ENCODE measurements at places on chromosomes 1 and 21.

GRCh38 chr1:85142753-85143152, 58.1 kb downstream of the SYDE2 start:
- no peak for DNase-seq

- DNase-seq = no peak
These were observed 24.4 kb downstream of the CD55 start for GRCh38 chr1:207345644-207346477.

- DNase-seq = no peak
These were observed 41.4 kb downstream of the HMGB4 start for GRCh38 chr1:33905241-33905640.

DNA sequence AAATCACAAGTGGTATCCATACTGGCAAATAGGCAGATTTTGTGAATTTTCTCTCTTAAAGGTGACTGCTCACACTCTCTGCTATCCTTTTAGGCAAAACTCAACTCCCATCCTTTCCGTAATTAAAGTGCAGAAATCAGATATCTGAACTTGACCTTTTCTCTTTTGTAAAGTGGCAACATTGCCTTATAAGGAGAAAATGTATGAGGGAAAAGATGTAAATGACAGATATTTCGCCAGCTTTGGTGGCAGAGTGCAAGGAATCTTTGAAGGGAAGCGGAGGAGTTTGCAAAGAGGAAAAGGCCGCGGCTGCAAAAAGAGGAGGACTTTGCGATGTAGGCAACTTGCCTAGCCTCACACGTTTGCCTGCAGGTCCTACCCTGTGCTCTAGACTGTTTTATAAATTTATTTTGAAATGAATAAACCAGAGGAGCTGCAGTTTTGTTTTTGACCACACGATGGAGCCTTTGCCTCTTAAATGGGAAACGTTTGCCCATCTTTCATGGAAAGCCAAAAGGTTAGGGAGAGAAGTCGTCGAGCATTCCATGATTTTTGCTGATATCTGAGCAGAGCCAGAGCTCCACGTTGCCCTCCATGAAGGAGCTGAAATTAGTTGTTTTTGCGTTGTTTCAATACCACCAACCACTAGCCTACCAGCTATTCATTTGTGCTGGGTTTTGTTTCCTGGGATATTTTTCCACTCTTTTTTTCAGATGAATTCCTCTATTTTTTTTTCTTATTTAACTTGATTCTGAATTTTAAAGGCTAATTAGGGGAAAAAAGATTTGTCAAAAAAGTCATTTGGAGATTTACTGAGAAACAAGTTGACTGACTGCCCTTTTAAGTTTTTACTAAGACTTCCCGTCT, 242.3 kb downstream of the LMX1A start:
- DNase-seq = peak; percentile 78

DNA sequence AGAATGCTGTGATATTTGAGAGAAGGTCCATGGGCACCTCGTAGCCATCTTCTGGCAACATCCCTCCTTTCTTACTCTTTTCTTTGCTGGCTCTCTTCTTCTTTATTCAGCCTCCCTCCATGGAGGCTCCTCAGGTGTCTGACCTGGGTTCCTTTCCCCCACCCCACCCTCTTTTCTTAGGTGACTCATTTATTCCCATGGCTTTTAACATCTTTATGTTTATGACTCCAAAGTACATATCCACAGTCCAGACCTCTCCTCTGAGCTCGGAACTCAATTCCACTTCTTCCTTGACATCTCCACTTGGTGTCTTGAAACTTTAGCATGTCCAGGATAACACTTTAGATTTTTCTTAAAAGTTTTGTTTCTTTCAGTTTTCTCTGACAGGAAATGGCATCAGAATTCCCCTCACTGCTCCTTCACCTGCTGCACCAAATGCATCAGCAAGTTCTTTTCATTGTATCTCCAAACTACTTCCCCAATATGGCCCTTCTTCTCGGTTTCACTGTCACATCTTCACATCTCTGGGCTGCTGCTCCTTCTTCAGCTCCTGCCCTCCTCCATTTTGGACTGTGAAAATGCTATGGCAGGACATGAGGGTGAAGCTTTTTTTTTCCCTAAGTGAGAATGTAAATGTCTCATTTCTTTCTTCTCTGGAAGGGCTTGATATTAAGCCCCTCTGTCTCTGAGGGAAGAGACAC, 95.9 kb downstream of the GIPC2 start:
- DNase-seq = no peak

DNA sequence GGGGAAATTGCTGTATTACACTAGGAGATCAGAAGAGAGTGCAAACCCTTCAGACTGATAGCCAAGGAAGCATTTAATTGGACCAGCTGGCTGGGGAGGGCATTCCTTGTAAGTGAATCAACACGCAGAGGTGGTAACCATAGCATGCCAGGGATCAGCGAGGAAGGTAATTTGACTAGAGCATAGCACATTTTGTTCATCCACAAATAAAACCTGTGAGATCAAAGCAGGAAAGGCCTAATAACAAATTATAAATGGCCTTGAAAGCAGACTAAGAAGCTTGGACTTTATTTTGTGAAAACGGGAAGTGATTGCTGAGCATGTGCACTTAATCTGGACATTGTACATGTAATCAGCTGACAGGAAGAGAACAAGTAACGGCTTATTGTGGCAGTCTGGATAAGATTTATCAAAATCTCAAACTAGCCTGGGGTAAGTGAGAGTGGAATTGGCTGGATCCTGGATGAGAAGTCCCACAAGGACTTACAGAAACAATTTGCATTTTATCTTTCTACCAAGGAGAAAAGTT, 11.7 kb upstream of the CD55 start:
- no peak for DNase-seq

DNA sequence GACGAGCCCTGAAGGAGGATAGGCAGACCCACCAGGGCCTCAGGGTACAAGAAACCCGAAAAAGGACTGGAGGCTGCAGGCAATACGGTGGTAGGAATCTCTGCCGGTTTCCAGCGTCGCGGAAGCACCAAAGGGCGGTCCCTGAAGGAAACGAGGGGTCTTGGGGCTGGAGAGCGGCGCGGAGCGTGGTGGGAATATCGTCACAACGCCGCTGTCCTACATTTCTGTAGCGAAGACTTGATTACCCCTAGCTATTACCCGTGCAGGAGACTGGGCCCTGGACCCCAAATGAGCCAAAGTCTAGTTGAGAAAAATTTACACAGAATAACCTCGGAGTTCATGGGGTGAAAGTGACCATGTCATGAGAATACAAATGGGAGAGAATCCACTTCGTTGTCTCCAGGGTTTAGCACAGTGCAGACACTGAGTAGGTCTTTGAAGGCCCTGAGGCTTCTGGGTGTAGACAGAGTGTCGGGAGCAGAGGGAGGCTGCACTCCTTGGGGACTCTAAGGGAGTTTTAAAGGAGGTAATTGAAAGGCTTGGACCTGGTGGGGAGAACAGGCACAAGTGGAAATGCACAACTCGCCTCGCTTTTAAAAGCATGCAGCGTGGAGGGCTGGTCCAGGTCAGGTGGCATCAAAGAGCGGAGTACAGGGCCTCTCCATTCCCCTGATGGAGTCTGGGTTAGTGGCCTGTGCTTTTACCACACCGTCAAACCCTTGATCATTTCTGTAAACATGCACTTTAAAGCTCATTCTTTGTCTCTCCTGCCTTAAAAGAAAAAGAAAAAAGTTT, 1.5 kb downstream of the ATP1A1 start:
- DNase-seq = peak; percentile 1

- no peak for DNase-seq
These were observed 57.5 kb downstream of the MAP3K7CL start for GRCh38 chr21:29187944-29188343.

- no peak for DNase-seq
These were observed 5.0 kb downstream of the GJB3 start for GRCh38 chr1:34785875-34786470.

- DNase-seq = no peak
These were observed 1.7 kb upstream of the GADD45A start for GRCh38 chr1:67683316-67683715.

DNA sequence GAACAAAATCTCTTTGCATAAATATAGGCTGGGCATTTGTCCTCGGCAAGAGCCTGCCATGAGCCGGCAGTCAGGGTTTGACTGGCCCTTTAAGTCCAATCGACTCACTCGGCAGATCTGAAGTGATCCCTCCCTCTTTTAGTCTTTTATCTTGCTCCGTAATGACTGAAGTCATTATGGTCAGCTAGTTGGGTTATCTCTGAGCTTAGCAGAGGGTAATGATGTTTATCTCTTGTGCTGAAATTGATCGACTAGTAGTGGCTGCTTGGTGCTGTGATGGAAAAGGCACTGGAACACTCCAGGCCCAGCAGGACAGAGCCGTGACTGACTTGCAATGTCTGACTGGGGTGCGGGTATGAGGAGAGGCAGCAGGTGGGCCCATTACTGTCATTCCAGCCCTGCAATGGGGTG, 468 bp upstream of the ABCA4 start:
- DNase-seq = no peak

- DNase-seq = no peak
These were observed 18.8 kb upstream of the ARHGEF16 start for GRCh38 chr1:3435666-3436065.

DNA sequence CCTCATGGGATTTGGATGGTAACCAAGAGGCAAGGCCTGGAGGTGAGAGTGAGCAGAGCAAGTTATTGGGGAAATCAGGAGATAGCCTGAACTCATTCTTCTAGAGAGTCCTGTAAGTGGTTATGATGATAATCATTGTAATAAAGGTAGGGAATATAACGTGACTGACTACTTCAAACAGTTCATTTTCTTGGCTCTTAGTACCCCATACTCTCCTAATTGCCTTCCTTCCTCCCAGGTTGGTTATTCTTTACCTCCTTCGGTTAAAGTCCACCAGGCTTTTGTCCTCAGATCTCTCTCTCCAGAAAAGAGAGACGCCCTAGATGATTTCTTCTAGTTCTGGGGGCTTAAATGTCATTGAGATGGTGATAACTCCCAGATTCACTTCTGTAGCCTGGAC, 35.3 kb downstream of the KIF1B start:
- DNase-seq = no peak

- no peak for DNase-seq
These were observed 70.4 kb upstream of the HMCN1 start for GRCh38 chr1:185663771-185664296.

DNA sequence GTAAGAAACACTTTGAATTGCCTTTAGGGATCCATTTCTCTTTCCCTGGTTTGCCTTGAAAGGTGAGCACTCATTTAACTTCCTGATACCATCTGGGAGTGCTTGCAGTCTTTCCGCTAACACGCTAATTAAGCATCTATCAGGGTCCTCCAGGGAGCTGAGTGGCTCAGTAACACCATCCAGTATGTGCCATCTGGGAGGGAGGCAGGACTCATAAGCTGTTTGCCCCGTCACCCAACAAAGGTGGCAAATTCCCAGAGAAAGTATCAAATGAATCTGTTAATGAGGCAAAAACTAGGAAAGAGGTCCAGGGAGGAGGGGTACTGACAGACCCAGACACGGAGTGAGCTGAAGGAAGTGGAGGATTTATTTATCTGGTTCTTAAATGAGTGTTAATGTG, 430.9 kb downstream of the HLX start:
- DNase-seq = peak; percentile 85

- DNase-seq = no peak
These were observed 65.5 kb downstream of the DMRTB1 start for GRCh38 chr1:53524428-53525375.

DNA sequence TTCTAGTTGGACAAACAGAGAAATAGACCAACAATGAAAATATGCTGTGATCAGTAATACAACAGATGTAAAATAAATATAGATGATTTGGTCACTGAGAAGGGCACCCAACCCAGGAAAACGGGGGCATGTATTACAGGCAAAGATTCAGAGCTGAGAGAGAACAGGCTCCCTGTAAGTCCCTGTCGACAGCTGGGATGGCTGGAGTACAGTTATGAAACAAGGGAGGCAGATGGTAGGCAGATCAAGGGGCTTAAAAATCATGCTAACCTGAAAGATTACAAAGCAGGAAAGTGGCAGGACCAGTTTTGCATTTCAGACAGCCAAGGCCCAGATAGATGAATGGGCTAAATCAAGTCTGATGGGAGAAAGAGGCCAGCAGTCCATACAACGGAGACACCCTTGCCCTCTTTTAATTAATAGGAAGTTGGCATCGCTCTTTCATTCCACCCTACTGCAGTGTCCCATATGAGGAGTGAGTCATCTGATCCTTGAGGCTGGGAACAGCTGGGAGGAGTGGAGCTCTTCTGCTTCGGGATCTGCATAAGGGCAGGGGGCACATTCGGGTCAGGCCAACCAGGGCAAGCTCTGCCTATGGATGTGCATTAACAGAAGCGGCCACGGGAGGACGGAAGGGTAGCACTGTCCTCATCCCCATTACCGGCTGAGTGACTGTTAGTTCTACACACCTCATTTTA, 171.1 kb downstream of the DAB1 start:
- no peak for DNase-seq
